ENCODE measurements at places on chromosomes 3 and 15.
A peak's percentile ranks its signal among the peaks of the same experiment; 100 is the strongest.

DNA sequence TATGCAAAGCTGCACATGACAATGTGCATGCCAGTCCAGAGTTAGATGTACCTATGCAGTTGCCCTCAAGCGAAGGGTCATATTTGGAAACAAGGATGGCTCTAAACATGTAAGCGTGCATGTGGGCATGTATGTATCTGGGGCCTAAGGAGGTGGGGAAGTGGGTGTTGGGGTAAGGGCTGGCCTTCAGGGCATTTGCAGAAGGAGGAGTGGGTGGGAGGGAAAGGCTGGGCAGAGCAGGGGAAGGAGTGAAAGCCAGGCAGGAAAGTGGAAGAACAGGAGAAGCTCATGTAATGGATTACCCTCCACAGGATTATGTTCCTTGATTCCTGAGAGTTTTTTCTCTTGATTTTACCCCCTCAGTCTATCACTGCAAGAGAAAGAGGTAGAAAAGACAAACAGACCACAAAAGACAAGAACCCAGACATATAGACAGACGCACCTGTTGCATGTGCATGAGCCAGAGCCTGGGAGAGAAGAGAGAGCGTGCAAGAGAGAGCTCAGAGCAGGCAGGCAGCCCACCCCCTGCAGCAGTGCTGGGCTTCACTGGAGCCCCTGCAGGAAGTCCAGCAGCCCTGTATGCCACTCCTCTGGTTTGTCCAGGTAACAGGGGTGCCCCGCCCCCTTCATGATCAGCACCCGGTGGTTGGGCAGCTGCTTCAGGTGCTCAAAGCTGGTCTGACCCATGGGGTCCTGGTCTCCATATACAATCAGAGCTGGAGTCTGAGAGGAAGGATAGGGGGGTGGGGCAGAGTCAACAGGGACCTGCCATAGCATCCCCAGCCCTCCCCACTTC, 1.8 kb upstream of the PCBP4 start:
- no peak for DNase-seq

- DNase-seq = no peak
These were observed 110.9 kb downstream of the SEC22A start for GRCh38 chr3:123312331-123313265.

DNA sequence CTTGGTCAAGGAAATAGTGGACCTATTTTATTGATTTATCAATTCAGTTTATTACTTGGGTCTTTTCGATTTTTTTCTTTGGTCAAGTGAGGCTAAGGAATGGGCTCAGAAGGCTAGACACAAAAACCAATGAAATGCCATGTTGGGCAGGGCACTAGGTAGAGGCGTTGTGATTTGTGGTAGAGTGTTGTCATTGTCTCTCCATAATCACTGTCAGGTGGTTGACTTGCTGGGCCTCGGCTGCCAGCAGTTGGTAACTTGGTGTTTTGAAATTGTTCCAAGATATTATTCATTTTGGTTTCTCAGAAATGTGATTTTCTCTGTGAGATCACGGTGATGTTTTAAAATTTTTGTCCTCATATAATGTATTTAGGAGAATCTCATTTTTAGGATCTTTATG, 173.6 kb downstream of the KLHL25 start:
- DNase-seq = no peak

- DNase-seq = no peak
These were observed 5.0 kb downstream of the IFT80 start for GRCh38 chr3:160394009-160394392.

GRCh38 chr3:28150465-28151206, 90.8 kb upstream of the CMC1 start:
- no peak for DNase-seq

DNA sequence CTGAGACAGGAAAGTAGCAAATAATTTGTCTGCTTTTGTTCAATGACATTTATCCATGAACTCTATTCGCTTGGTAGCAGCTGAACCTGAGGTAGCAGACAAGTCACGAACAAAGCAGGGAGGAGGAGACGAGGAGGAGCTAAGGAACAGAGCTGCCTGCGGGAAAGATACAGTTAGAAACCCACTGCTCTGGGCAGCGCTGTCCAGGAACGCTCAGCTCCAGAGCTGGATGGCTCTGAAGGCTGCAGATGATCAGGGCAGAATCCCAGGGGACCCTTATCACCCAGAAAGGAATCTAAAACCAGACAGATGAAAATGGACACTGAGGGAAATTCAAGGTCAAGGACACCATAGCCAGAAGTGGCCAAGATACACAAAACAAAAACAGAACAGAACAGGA, 257.8 kb downstream of the CD47 start:
- DNase-seq = no peak

GRCh38 chr3:68049776-68050175, 395.4 kb upstream of the SUCLG2 start:
- no peak for DNase-seq

DNA sequence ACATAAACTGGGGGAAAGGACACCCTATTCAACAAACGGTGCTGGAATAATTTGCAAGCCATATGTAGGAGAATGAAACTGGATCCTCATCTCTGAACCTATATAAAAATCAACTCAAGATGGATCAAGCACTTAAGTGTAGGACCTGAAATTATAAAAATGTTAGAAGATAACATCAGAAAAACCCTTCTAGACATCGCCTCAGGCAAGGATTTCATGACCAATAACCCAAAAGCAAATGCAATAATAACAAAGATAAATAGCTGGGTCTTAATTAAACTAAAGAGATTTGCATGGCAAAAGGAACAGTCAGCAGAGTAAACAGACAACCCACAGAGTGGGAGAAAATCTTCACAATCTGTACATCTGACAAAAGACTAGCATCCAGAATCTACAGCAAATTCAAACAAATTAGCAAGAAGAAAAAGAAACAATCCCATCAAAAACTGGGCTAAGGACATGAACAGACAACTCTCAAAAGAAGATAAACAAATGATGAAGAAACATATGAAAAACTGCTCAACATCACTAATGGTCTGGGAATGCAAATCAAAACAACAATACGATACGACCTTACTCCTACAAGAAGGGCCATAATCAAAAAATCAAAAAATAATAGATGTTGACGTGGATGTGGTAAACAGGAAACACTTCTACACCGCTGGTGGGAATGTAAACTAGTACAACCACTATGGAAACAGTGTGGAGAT, 408.7 kb downstream of the CNTN6 start:
- no peak for DNase-seq

- DNase-seq = peak; percentile 25
These were observed 105.8 kb downstream of the LSAMP start for GRCh38 chr3:116339441-116340028.

DNA sequence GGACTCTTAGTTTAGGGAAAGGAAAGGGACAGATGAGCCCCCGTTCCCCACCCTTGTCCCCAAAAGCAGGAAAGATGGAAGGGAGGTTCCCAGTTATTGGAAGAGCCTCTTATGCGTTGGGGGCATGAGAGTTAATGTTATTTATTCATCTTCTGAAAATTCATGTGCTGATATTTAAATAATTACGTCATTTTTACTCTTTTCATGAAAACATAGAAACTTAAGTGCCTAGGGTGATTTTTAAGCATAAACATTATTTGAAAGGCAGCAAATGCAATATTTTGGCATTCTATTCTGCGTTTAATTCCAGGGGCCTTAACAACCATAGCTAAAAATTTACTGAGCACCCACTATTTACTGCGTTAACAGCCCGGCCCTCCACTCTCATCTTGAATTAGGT, 48.7 kb downstream of the GABRG3 start:
- no peak for DNase-seq

DNA sequence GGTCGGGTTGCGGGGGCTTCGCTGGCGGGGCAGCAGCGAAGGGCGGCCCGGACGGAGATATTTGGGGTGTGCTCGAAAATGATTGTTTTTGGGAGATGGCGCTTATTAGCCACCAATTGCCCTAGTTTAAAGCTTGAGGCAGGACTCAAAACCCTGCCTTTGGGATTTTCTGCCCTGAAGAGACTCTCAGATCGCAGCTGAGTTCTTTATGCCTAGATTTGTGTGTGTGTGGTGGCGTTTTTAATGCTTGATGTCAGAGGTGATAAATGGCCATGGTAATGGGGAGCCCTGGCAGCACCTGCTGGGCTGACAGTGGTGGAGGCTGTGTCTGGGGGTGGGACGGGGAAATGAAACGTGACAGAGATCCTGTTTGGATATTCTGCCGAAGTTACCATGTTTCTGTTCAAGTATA, 604 bp downstream of the KCTD6 start:
- DNase-seq = no peak

DNA sequence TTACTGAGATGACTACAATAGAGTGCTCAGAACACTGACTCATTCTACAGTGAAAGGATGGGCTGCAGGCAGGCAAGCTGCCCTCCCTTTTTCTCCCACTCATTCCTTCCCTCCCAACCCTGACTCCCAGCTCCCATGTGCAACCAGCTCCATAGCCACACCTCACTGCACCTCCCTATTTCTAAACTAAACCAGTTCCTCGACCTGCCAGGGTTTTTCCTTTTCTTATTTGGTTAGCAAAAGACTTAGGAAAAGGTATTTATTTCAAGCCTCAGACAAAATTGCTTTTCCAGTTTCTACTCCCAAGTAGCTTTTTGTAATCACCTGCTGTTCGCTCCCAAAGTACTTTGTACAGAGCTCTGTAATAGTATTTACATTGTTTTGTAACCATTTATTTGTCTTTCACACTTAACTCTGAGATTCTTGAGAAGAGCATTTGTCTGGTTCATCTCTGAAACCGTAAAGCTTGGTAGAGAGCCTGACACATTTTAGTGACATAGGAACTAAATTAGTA, 2.2 kb downstream of the AADAC start:
- DNase-seq = no peak

DNA sequence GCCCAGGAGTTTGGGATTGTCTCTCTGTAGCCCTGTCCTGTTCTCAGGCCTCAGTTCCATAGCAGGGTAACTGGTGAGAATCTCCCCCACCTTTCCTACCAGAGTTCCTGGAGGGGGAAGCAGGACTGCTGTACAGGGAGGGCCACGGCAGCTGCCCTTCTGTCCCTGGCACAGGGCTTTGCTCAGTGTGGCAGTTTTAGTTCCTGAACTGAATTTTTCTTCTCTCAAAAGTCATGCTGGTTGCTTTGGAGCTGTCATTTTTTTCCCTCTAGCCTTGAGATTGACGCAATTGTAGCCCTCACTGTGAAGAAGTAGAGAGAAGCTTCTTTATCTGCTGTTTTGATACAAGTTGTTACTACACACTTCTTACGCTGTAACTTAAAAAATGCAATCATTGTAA, 55.5 kb downstream of the TPRG1 start:
- no peak for DNase-seq

Measured in left ventricle myocardium inferior (tissue), 1 donor.